ENCODE measurements at places on chromosomes 4 and X. TPM values are rescaled to one million over a fixed set of nuclear protein-coding genes. Genes with fewer than 3 reads are reported as not detected.

ARHGAP4 gene
- total RNA-seq, result 11.8 TPM

SPACA5 gene
- not detected for total RNA-seq

DNA sequence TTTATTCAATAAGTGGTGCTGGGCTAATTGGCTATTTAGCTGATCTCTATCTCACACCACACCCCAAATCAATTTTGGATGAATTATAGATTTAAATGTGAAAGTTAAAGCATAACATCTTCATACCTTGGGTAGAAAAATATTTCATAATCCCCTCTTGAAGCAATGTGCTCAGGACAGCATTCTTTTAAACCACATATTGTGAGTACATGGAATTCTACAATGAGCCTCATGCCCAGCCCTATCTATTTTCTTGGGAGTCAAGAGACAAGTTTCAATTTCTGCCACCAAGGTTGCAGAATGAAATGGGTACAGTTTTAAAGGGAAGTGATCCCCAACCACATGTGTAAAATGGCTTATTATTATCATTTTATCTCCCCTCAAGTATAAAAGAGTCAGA lies 30.6 kb upstream of the GPRIN3 start:
- DNase-seq, result no peak

- peak; percentile 98 for DNase-seq
Measured at GRCh38 chr4:117400039-117400835, 314.9 kb upstream of the TRAM1L1 start.

- no peak for DNase-seq
Measured at GRCh38 chrX:103513067-103513466, 6.2 kb downstream of the RAB40A start.

DNA sequence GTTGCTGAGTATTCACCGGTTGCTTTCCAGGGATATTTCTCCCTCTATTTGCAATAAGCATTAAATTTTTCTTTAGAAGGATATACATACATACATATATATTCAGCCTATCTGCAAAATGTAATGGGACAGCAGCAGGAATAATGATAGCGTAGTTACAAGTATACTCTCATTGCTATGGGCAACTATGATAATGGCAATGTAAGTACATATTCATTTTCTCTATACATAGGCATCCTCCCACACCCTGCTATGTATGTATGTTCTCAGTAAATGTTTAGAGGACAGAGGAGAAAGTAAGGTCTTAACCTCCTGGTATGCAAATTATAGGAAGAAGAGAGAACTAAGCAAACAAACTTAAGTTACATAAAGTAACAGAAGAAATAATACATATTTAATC lies 19.7 kb upstream of the MAB21L2 start:
- no peak for DNase-seq

DNA sequence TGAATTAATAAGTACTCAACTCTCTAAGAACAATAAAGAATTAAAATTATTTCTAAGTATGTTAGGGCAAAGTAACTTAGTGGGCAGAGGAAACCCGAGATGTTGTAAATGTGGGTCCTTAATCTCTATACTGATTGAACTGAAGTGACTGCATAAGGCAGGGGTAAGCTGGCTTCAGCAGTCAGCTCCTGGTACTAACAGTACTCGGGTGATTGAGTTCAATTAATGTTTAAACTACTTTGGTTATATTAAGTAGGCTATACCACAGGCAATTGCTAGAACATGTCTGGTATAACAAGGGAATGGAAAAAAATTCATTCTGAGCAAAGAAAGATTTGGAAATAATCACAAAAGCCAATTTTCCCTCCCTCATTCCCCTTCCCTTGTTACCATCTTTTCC lies 90.7 kb downstream of the LNX1 start:
- DNase-seq, result peak; percentile 82
